ENCODE measurements at places on chromosomes 7 and 10. TPM values are rescaled to one million over a fixed set of nuclear protein-coding genes. Genes with fewer than 3 reads are reported as not detected.

HOXA13 gene
- total RNA-seq, result 43.2 TPM

SCIN gene
- total RNA-seq, result 10.7 TPM

OR13A1 gene
- total RNA-seq, result 0.85 TPM

PAPOLB gene
- 2.2 TPM for total RNA-seq

CCNJ gene
- 7.3 TPM for total RNA-seq

CALML5 gene
- total RNA-seq, result not detected

AKAP9 gene
- total RNA-seq, result 180 TPM

MGAM2 gene
- 0.05 TPM for total RNA-seq

FKBP14 gene
- 79.1 TPM for total RNA-seq

DIP2C gene
- 24.3 TPM for total RNA-seq

IKZF1 gene
- total RNA-seq, result 7.8 TPM

CNNM2 gene
- 9.0 TPM for total RNA-seq

AKR1C3 gene
- total RNA-seq, result 13.4 TPM

SLC25A13 gene
- 30.5 TPM for total RNA-seq

MMD2 gene
- total RNA-seq, result 0.11 TPM

ABCB4 gene
- total RNA-seq, result 1.2 TPM

SPRN gene
- total RNA-seq, result 0.74 TPM

PRPS1L1 gene
- total RNA-seq, result not detected

TMEM243 gene
- 60.1 TPM for total RNA-seq

CYP26C1 gene
- not detected for total RNA-seq

FOXI2 gene
- not detected for total RNA-seq

PPP2R2D gene
- 44.7 TPM for total RNA-seq

ZNF727 gene
- total RNA-seq, result 0.32 TPM

BPGM gene
- total RNA-seq, result 31.9 TPM

CCDC172 gene
- not detected for total RNA-seq

MSS51 gene
- total RNA-seq, result 5.9 TPM

ADAM12 gene
- 95.0 TPM for total RNA-seq

TM9SF3 gene
- total RNA-seq, result 156 TPM

MET gene
- 24.3 TPM for total RNA-seq

SLC13A4 gene
- total RNA-seq, result not detected

HOGA1 gene
- 0.53 TPM for total RNA-seq

SLC26A3 gene
- not detected for total RNA-seq

PRPF18 gene
- 44.4 TPM for total RNA-seq

PON1 gene
- total RNA-seq, result not detected

ANKRD1 gene
- total RNA-seq, result 6.8 TPM

MUC3A gene
- not detected for total RNA-seq
